ENCODE measurements at places on chromosomes 5 and 9.

- no peak for DNase-seq
These were observed 29.7 kb downstream of the SMIM15 start for GRCh38 chr5:61132559-61132958.

DNA sequence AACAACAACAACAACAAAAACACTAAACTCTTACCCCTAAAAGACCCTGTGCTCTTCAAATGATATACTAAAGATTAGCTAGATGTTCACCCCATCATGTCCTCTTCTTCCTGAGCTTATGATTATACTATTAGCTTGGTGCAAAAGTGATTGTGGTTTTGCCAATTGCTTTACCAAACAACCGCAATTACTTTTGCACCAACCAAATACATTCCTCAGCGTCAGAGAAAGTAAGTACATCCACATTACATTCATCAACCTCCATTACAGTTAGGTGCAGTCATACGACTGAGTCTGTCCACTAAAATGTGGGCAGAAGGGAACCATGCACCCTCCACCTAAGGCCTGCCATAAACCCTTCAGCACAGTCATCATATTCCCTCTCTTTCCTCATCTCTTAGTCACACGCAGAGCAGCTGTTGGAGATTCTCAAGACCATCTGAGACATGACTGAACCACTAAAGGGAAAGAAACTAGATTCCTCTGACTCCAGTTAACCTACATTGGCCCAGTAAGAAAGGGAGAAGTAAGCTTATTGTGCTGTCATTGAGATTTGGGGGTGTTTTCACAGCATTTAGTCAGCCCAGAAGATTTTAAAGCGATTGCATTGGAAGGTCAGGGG is 181.6 kb upstream of the TLE4 start:
- DNase-seq: no peak

- DNase-seq: no peak
These were observed 206.1 kb downstream of the SLIT3 start for GRCh38 chr5:169094586-169095409.

GRCh38 chr9:115921301-115921700 is 232.3 kb upstream of the PAPPA start:
- no peak for DNase-seq

DNA sequence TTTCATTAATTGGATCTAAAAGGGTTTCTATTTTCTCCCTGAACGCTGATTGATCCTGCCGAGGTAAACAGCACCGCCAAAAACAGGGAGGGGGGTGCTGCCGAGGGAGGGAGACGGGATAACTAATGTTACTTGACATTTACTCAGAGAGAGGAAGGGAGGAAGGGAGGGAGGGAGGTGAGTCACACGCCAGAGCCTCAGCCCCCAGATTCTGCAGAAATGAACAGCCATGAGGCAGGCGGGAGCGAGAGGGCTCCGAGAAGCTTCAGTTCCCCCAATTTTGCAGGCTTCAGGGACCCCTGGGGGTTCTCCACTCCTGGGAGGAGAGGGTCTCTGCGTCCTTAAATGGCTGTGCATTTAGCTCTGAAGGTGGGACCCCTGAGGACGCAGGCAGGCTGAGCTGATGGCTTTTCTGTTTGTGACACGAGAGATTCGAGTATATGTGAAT is 59.1 kb upstream of the IER5L start:
- no peak for DNase-seq

GRCh38 chr5:111236348-111236747 is 12.2 kb downstream of the CAMK4 start:
- no peak for DNase-seq

GRCh38 chr5:219991-220390 is 1.9 kb downstream of the SDHA start:
- no peak for DNase-seq

DNA sequence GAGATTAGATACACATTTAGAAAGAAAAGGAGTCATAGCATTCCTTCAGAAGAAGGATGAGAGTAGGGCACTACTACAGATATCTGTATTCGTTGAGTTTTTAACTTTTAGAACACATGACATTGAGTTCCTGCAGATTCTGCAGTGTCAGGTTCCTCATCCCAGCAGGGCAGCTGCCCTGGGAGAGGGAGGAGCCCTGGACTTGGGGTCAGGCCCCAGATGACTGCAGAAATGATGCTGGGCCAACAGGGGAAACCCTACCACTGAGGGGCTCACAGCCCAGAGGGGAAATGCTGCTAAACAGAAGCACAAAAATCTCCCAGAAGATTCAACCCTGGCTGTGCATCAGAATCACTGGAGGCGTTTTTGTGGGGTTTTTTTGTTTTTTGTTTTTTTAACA is 68.9 kb upstream of the TAF1L start:
- no peak for DNase-seq

GRCh38 chr5:22708770-22709328 is 144.3 kb downstream of the CDH12 start:
- no peak for DNase-seq

- no peak for DNase-seq
These were observed 90.2 kb upstream of the LHFPL2 start for GRCh38 chr5:78738693-78739300.

DNA sequence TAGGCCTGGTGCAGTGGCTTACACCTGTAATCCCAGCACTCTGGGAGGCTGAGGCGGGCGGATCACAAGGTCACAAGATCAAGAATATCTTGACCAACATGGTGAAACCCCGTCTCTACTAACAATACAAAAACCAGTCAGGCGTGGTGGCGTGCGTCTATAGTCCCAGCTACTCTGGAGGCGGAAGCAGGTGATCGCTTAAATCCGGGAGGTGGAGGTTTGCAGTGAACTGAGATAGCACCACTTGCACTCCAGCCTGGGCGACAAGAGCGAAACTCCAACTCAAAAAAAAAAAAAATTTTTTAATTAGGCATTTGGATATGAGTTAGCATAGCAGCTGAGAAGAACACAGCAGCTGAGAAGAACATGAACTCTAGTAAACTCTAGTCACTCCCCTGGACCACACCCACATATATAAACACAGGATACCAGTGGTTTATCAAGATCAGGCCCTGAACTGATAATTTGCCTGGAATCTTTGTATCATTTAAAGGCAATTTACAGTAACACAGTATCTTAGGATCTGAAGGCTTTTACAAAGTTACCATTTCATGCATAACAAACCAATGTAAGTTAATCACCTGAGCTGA is 4.6 kb upstream of the UGCG start:
- DNase-seq: no peak

- DNase-seq: no peak
These were observed 169.3 kb downstream of the INSYN2B start for GRCh38 chr5:169811023-169811422.

Data from GM06990 (cell line).